Left cardiac atrium (tissue), 4 donors: ENCODE measurements at places on chromosomes 1 and 21. TPM values are rescaled to one million over a fixed set of nuclear protein-coding genes. Genes with fewer than 3 reads are reported as not detected.

DNA sequence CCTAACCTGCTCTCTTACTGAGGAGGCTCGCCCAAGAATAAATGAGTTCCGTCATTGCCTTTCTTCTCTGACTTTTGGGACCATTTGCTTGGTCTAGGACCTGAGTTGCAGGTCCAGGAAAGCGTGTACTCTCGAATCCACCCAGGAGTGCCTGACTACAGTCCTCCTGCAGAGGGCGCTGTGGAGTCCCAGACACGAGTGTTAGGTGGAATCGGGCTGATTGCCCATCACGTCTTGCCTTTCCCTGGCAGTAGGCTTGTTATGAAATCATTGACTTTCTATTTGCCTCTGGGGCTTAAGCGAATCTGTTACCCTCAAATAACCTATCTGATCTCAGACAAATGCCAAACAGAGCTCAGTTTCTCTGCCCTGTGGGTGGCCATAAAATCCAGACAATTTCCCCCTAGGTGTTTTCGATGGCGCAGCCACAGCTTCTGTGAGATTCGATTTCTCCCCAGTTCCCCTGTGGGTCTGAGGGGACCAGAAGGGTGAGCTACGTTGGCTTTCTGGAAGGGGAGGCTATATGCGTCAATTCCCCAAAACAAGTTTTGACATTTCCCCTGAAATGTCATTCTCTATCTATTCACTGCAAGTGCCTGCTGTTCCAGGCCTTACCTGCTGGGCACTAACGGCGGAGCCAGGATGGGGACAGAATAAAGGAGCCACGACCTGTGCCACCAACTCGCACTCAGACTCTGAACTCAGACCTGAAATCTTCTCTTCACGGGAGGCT lies at the start of gene IL20:
TSS of gene IL20 (plus strand) at position 685 of the 733 bp plus-strand sequence. CDS start 230 bp downstream, outside the sequence.
- DNase-seq, result peak; percentile 82

- DNase-seq, result no peak
Observed at GRCh38 chr1:173469656-173470055, 7.5 kb upstream of the PRDX6 start.

DNA sequence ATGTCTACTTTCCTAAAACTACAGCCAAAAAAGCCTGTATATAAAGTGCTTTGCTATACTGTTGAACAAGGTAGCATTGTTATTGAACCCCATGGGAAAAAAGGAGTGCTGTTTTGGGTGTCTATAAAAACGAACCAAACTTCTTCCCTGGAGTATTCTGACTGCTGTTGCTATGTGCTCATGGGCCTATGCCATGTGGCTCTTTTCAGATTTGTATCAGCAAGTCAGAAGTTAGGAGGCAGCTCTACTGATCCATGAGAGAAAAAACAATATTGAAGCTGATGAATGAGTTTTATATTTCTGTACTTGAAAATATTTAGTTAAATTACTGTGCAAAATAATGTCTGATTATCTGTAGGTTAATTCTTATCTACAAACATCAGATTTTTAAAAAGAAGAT lies 66.5 kb downstream of the ADGRL2 start:
- no peak for DNase-seq

- no peak for DNase-seq
Observed at GRCh38 chr1:13828454-13829151, 128.6 kb downstream of the PRDM2 start.

GRCh38 chr1:165179306-165179705 lies 177.2 kb downstream of the LMX1A start:
- no peak for DNase-seq

GRCh38 chr1:175221557-175222175 lies 29.1 kb upstream of the KIAA0040 start:
- peak; percentile 36 for DNase-seq

- DNase-seq, result no peak
Observed at GRCh38 chr1:240414237-240414636, 197.7 kb downstream of the GREM2 start.

CELA3B gene
- not detected for total RNA-seq

DNA sequence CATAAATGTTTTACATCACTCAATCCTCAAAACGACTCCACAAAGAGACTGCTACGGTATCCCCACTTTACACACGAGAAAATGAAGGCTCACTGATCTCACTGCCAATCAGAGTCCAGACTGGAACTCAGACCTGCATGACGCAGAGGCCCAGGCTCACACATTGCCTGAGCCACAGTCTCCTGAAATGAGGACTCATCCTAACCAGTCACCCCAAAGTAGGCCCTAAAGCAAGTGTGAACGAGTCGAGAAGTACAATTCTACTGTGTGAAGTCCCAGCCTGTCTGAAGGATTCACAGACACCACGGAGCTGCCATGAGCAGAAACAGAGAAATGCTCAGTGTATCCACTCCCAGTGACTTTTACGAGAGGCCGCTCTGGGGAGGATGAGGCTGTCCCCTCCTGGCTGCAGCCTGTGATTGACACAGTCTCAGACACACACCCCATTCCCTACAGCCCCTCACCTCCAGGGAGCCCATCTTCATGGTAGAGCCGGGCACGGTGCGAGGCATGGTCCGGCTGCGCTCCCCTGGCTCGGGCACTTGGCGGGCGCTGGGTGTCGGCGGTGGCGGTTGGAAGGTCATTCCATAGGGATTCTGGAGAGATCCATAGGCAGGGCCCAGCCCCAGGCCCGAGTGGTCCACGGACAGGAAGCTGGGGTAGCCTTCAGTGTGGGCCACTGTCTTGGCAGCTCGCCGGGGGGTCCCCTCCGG lies 26.7 kb upstream of the COL16A1 start:
- no peak for DNase-seq

TOMM20 gene
- total RNA-seq, result 69.3 TPM

GRCh38 chr1:206770531-206771337 lies at the start of gene IL19:
Gene IL19 (plus strand): TSS chr1:206770773. CDS start chr1:206836663, 65,890 bp downstream.
- DNase-seq, result no peak

DNA sequence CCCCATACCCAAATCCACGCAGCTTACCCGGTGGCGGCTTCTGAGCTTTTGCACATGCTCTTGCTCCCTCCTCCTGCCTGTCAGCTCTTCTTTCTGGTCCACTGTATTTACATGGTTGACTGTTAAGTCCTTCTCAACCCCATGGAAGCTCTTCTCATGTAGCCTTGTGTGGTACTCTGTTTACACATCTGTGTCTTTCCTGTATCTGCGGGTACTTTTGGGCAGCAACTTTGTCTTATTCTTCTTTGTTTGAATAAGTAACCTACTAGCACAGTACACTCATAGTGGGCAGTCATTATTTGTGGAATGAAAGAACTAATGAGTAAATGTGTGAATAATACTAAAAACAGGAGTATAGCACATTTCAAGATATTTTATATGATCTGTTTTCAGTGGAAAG lies 88.5 kb upstream of the GPR88 start:
- DNase-seq, result no peak

- no peak for DNase-seq
Observed at GRCh38 chr21:21003701-21004100, 5.5 kb downstream of the NCAM2 start.

- no peak for DNase-seq
Observed at GRCh38 chr1:109929170-109929569, 18.5 kb downstream of the CSF1 start.

TMEM200B gene
- total RNA-seq, result 4.7 TPM

DNA sequence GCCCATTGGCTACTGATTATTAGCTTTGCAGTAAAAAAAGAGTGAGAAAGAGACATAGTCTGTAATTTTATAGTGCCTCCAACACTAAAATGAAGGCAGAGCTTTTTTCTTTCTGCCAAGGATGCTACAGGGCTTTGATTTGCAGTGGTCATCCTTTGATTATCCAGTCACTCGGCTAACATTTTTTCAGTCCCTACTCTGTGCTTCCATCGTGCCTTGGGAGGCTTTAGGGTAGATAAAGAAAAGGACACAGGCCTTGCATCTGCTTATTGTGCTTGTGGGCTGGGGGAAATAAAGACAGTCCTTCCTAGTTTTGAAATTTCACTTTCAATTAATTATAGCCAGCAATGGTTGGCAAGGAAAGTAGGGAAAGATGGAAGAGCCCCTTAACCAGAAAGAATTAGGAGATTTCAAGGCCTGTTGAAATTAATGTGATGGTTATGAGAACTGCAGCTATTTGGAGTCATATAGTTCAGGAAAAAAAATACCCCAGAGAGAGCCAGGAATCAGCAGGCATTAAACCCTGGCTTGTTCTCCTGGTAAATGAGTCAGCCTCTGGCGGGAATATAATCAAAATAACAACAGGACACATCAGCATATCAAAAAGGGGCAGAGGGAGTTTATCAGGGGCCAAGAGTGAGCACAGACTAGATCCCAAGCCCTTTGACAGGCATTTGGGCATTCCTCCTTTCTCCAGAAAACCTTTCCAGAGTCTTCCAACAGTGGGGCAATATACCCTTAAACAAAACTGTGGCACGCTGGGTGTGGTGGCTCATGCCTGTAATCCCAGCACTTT lies 27.4 kb downstream of the CACHD1 start:
- no peak for DNase-seq

GRCh38 chr1:157195521-157196244 lies 57.5 kb upstream of the ETV3 start:
- DNase-seq, result no peak

IBA57 gene
- 10.4 TPM for total RNA-seq

DNA sequence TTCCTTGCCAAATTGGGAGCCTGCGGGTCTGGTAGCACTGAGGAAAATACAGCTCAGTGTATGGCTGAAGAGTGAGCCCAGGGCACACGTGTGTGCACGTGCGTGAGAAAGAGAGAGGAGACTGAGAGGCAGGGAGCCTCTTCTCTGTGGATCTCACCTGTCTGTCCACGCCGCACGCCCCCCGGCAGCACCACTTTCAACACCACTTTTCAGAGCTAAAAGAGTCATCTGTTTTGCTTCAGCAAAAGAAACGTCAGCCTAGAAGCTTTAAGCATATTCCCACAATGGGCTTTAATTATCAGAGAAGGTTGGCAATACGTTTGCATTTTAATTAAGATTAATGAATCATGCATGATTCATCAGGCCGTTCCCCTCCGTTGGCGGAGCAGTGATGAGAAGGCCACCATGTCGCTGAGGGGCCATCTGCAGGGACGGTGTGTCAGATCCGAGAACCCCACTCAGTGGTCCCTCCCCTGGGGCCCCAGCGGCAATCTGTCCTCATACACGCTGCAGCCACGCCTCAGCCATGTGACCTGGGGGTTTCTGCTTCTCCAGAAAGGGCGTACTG lies 56.8 kb downstream of the SIK1 start:
- no peak for DNase-seq

- peak; percentile 62 for DNase-seq
Observed at GRCh38 chr1:43414634-43415223, 25.0 kb downstream of the SZT2 start.

DNA sequence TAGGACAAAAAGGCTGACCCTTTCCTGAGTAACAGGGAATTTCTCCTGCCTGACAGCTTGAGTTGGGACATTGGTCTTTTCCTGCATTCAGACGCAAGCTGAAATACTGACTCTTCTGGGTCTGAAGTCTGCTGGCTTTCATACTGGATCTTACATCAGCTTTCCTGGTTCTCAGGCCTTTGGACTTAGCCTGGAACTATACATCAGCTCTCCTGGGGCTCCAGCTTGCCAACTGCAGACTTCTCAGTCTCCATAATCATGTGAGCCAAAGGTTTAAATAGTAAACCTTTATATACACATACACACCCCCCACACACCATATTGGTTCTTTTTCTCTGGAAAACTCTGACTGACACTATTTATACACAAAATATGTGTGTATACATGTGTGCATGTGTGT lies 59.0 kb upstream of the KCND3 start:
- DNase-seq, result no peak

- DNase-seq, result no peak
Observed at GRCh38 chr1:183778045-183778444, 26.9 kb upstream of the RGL1 start.

SYT6 gene
- total RNA-seq, result not detected

DNA sequence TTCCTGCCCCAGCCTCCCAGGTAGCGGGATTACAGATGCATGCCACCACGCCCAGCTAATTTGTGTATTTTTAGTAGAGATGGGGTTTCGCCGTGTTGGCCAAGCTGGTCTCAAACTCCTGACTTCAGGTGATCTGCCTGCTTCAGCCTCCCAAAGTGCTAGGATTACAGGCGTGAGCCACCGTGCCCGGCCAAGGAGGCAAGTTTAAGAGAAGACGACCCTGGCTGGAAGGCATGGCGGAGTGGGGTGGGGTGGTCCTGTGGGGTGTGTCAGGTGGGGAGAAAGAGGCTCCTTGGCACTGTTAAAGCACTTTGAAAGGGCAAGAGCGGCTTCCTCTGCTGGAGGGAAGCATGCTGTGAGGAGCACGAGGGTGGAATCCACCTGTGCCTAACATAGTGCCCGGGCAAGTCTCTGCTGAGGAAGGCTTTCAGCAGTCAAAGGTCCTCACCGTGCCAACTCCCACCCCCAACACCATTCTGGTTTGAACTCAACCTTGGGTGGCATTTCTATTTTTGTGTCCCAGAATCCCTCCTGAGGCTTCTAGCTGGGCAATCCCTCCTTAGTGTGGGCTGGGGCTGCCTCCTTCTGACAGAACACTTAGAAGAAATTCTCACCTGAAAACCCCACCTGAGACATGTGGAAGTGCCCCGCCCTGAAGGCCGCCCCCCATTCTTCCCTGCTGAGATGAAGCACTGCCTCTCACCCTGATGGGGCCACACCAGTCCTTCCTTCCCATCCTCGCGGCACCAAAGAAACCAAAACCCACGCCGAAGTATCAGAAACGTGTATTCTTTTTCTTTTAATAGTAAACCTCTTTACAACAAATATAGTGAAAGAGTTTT lies 37.4 kb downstream of the MEF2D start:
- DNase-seq, result no peak

- no peak for DNase-seq
Observed at GRCh38 chr1:246355411-246356230, 151.5 kb downstream of the SMYD3 start.

DNA sequence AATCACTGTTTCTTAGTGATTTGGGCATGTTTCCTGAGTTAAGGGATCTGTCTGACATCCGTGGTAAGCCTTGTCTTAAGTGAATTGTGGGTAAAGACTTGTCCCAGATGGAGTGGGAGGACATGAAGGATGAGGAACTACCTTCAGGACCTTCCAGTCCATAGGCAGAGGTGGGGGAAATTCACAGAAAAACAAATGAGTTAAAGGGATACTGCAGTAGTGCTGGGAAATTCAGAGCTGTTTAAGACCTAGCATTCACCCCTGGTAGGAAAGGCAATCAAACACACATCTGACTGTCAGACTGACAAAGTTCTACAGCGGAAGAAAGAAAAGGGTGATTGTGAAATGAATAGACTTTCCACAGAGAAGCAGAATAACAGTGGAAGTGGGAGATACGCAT lies 3.0 kb downstream of the GNAT2 start:
- no peak for DNase-seq

ALPL gene
- 38.5 TPM for total RNA-seq
